NCI-H524 (cell line): ENCODE measurements at places on chromosomes 13 and 19.

DNA sequence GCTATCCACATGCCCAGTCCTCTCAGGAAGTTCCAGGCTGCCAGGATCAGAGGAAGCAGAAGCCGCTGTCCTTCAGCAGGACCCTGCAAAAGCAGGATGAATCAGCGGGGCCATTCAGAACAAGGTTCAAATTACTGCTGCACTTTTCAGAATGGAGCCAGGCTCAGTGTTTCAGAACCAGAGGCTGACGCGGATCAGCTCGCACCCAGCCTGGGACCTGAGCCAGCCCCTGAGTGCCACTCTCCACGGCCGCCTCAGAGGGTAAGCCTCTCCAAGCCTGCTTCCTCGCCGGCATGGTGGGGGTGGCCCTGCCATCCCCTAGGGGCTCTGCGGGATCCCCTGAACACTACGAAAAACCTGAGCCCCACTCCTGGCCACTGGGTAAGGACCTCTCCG, 24.7 kb downstream of the RASA3 start:
- DNase-seq, result no peak

DNA sequence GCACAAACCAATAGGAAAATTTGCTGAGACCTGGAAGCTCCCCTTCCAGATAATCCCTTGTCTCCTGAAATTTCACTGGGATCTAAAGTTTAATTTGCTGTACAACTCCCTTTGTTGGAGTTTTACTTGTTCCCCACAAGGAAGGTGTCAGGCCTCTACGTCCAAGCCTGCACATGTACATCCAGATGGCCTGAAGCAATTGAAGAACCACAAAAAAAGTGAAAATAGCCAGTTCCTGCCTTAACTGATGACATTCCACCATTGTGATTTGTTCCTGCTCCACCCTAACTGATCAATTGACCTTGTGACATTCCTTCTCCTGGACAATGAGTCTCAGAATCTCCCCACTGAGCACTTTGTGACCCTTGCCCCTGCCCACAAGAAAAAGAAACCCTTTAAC, 716.0 kb upstream of the PCDH20 start:
- DNase-seq, result no peak

DNA sequence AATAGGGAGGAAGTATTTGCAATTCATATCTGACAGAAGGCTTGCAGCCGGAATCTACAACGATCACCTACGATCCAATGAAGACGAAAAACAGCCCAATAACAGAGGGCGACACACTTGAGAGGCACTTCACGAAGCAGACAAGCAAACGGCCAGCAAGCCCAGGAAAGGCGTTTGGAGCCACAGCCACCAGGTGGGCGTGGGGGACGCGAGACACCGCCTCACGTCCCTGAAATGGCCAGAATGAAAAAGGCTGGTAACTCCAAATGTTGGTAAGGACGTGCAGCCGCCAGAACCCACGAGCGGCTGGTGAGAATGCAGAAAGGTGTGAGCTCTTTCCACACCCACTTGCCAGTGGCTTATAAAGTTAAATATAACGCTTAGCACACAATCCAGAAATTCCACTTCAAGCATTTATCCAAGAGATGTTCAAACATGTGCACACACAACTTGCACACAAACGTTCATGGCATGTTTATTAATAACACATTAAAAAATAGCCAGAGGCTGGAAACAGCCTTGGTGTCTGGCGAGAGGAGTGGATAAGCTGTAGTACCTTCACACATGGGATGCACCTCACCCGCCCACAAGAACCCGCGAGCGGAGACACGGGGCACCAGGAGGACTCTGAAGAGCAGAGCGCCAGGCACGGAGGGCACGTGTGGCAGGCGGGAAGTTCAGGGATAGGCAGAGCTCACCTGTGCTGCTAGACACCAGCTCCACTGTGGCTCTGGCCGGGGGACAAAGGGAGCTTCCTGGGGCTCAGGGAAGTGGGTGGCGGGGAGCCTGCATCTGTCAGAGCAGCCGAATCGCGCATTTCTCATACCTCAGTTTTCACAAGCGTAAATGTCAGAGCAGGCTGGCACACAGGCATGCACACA, 89.3 kb downstream of the SPACA7 start:
- no peak for DNase-seq

DNA sequence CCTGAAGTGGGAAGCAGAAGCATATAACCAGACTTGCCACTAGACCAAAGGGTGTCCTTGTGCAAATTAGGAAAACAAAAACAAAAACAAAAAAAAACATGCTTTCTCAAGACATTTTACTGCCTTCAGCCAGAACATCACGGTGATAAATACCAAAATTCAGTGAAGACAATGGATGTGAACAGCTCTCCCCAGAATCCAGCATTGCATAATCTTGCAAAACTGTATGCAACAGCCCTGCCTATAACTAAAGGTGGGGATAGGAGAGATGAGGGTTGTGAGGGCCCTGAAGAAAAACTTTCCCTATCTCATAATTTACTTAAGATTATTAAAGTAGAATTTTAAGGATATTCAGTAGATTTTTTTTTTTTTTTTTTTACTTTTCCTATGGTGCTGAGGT, 24.9 kb upstream of the NDFIP2 start:
- no peak for DNase-seq

DNA sequence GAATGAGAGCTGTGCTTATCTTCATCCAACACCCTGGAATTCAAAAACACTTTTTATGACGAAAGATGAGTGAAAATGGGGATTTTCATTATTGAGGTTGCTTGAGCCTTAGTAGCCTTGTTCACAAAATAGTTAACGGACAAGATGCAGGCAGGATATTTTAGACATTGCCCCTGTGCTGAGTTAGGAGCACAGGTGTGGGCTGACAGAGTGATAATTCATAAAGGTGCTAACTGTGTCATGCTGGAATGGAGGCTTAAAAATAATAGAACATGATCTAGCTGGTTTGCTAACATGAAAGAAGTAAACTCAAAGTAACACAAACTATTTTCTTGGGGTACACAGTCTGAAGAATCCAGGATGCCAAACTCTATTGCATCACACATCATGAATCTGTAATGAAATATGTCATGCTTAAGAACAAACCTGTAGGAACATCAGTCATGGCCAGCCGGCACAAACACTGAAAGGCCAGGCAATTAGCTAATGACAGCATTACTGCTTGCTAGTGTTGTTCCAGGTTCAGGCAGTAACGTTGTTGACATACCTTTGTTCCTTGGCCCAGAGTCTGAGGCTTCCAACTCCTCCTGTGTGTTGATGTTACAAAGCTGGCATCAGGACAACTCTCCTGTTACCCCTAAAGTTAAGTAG, 55.3 kb downstream of the FRY start:
- DNase-seq, result no peak

GRCh38 chr19:1942078-1942933, 1.3 kb downstream of the CSNK1G2 start:
- DNase-seq, result peak; percentile 66

- peak; percentile 89 for DNase-seq
Observed at GRCh38 chr13:29497137-29497654, 98.3 kb downstream of the SLC7A1 start.

- DNase-seq, result no peak
Observed at GRCh38 chr13:70668293-70668692, 560.0 kb upstream of the KLHL1 start.

DNA sequence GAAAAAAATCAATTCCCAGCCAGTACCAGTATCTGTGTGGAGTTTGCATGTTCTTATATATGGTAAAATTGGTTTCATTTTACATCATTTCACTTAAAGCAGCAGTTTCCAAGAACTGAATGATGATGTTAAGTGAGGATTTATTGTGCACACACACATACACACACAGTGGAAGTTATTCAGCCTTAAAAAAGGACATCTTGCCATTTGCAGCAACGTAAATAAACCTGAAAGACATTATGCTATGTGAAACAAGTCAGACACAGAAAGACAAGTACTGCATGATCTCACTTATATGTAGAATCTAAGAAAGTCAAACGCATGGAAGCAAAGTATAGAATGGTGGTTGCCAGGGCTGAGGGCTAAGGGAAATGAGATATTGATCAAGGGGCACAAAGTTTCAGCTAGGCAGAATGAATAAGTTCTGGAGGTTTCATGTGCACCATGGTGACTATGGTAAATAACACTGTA, 5.3 kb downstream of the SIGLECL1 start:
- DNase-seq, result no peak

DNA sequence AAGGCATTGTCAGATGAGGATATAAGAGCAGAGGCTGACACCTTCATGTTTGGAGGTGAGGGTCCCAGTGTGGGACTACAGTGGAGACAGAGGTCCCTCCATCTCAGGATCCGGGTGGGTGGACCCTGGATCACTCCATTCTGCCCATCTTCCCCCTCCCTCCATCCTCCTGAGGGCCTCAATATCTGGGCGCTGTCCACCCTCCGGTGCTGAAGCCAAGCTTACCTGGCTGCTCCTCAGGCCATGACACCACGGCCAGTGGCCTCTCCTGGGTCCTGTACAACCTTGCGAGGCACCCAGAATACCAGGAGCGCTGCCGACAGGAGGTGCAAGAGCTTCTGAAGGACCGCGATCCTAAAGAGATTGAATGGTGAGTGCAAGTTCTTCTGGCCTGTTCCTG, 11.9 kb downstream of the CYP4F12 start:
- no peak for DNase-seq

DNA sequence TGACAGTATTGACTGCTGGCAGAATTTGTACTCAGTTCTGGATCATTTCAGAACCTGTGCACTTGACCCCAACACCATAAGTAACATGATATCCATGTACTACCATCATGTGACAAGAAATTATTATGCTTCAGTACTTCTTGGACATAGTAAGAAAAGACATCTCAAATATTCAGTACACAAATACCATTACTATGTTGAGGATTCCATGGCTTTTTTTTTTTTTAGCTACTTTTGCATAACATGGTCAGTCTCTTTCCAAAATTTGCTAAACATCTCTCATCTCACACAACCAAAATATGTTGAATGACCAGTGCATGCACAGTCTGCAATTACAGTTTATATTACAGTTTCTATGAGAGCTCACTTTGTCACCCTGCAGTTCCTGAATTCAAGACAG, 85.3 kb downstream of the FLT1 start:
- DNase-seq, result no peak

- no peak for DNase-seq
Observed at GRCh38 chr19:16922949-16923348, 34.1 kb downstream of the F2RL3 start.

DNA sequence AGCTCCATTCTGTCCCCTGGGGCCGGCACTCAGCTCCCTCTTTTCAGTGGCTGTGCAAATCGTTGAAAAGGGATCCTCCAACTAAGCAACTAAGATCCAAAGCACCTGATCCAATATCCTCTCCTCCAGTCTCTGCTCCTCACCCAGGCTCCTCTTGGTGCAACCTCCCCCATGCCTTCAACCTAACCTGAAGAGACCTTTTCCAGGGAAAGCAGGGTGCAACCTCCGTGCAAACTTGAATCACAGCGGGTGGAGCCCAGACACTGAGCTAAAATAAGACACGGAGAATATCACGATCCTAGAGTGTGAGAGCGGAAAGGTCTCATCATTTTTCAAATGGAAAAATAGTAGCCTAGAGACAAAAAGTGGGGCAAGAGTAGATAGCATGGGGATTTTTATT, 8.3 kb downstream of the CACNG7 start:
- no peak for DNase-seq

DNA sequence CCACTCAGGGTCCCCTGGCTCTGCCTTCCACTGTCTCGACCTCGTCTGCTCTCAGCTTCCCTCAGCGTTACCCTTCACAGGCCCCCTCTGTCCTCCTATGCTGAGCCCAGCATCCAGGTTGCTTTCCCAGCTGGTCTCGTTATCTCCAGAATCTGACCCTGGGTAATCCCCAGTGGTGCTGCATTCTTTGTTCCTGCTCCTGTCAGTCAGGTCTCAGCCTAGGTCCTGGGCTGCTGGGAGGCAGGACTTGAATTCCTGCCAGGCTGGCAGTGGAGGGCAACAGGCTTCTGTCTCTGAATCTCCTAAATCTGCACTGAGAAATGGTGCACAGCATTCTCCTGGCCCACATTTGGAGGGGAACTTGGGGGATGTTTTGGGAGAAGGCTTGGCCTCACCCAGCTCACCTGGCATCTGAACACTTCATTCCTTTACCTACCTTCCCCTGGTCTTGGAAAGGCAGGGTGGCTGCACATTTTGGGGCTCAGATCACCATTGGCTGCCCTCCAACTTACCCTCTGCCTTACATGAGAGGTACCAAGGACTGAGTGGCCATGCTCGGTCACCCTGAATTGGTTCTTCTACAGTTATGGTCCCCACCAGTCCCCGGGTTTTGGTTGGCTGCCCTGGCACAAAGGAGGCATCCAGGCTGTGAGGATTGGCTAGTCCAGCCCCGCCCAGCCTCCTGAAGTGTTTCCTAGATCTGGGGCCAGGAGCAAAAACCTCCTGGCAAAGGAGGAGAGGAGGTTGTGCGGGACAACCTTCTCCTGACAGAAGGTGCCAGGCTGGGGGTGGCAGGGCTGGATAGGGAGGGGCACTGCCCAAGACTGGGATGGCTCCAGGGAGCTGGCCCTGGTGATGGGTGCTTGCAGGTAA, at the start of gene CYP4F8:
CYP4F8 (plus strand) TSS at position 712 of the 873 bp plus-strand sequence. CDS start 399 bp downstream, outside the sequence.
- DNase-seq, result no peak

- peak; percentile 97 for DNase-seq
Observed at GRCh38 chr19:2982983-2983350, 5.6 kb downstream of the TLE6 start.

DNA sequence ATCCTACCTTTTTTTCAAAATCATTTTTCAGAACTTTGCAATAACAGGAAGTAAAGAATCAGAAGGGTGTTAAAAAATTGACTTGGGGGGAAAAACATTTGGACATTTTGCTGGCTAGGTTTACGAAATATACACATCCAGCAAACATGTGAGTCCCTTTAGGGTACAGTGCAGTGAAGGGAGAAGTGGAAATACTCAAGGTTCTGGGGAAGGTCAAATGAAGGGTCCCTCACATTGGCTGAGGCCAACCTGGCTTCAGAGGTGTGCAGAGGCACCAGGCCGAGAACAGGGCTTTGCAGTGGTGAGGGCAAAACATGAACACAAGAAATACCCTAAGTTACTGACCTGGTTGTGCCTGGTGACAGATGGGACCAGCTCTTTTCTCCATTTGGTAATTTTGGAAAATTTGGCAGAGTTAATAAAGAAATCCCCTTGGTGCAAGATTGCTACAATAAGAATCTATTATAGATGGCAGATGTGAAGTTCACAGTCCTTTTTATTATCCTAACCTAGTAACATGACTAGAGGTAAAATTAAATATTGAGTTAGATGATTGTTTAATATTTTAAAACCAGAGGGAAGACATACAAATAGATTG, 1.5 kb upstream of the UPF3A start:
- DNase-seq, result no peak

- no peak for DNase-seq
Observed at GRCh38 chr19:38466050-38466449, 32.6 kb downstream of the RYR1 start.

- DNase-seq, result no peak
Observed at GRCh38 chr19:6732803-6733337, 4.5 kb downstream of the GPR108 start.

GRCh38 chr13:49995625-49996101, 1.2 kb upstream of the TRIM13 start:
- DNase-seq, result no peak
